ENCODE measurements at places on chromosomes 11 and 22. TPM values are rescaled to one million over a fixed set of nuclear protein-coding genes. Genes with fewer than 3 reads are reported as not detected.

SHANK3 gene
- not detected for total RNA-seq

DNA sequence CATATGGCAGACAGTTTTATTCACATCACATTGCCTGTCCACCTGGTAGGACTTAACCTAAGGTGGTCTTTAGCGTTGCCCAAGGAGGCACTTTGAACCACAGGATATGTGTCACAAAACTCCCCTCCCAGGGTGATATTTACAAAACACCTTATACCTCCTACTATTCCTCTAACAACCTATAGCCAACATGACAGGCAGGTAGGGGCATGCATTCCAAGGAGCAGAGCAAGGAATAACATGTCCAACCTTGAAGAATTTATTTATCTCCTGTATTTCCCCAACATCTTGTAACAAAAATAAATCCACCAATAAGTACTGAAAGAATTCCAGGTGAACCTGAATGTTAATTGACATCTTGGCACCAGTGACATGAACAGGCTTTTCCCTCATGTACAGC is 60.5 kb downstream of the SVIP start:
- no peak for DNase-seq

DNA sequence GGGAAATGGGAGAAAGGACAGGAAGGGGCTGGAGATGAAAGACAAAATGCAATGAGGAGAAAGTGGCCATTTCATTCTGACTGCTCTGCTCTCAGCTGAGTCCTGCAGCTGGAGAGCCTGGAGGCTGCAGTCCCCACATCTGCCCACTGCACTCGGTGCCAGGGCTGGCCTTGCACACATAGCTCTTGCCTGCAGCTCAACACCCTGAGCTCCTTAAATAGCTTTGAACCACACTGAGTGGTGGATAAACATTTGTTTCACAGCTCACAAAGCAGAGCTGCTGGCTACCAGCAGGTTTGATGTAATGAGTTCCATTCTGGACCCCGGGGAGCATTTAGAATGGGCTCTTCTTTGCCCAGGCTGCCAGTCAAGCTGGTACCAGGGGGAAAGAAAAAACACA is 426.1 kb upstream of the CADM1 start:
- no peak for DNase-seq

MS4A6A gene
- 0.55 TPM for total RNA-seq

DDX25 gene
- not detected for total RNA-seq

- DNase-seq: no peak
Observed at GRCh38 chr11:128604723-128605122, 17.4 kb upstream of the ETS1 start.

SCUBE1 gene
- total RNA-seq: 0.03 TPM
